Muscle of back (tissue), 13 donors: ENCODE measurements at places on chromosomes 4 and X.

DNA sequence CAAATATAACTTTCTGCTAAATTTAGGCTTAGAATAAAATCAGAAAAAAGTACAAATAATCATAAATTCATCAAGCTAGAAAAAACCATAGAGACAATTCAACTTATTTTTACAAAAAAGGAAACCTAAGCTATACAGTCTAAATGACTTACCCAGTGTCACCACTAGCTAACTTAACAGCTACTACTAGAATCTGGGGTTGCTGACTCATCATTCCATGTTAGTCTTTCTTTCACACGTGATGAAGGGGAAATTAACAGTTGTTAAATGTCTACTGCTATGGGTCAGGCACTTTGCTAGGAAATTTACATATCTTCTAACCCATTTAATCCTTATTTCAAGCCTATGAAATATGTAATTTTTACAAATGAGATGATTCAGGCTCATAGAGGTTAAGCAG is 349.3 kb upstream of the GALNT7 start:
- no peak for DNase-seq

- no peak for DNase-seq
Observed at GRCh38 chr4:80412322-80412721, 76.8 kb downstream of the CFAP299 start.

DNA sequence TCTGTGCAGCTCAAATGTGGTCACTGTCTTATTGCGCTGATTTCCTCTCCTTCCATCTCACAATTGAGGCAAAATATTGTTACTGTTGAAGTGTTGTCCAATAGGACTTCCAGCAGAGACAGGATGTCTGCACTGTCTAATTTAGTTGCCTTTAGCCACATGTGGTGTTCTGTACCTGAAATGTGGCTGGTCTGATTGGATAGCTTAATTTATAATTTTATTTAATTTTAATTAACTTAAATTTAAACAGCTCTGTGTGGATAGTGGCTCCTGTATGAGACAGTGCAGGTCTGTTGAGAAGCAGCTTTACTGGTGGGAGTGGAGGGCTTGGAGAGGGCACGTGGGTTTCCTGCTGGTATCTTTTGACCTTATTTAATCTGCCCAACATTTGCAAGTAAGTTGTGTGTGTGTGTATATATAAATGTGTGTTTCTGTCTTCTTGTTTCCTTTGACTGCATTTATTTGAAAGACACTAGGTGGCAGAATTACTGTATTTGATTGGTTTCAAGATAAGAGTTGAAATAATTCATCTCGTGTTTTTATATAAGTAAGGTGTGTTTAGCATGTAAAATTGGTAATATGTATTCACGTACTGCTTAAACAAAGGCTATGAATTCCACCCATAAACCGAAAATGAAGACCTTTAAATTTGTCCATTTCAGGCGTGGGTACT is 55.3 kb upstream of the MSANTD1 start:
- no peak for DNase-seq

GRCh38 chr4:126766241-126766640 is 866.5 kb upstream of the INTU start:
- DNase-seq = peak; percentile 83

GRCh38 chr4:172686021-172686420 is 482.6 kb upstream of the GALNT7 start:
- DNase-seq = no peak

GRCh38 chr4:56843421-56843899 is 22.0 kb upstream of the SPINK2 start:
- no peak for DNase-seq

- no peak for DNase-seq
Observed at GRCh38 chr4:120520761-120521160, 401.8 kb downstream of the PRDM5 start.

- DNase-seq = no peak
Observed at GRCh38 chrX:10054396-10054795, 87.2 kb downstream of the CLDN34 start.

DNA sequence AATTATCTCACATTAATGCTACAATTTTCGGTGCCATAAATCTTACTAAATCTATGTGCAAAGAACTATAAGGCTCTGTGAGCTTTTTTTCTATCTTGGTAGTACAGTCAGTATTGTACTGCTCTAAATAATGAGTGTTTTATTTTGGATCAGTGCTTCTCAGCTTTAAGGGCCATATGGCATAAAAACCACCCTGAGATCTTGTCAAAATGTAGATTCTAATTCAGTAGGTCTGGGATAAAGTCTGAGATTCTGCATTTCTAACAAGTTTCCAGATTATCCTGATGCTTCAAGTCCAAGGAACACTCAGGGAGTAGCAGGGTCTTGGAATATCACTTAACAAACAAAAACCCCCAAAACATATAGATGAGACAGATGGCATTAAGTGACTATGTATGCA is 486.5 kb downstream of the GRXCR1 start:
- DNase-seq = no peak

- DNase-seq = peak; percentile 88
Observed at GRCh38 chr4:111641813-111642579, 503.3 kb upstream of the FAM241A start.

- no peak for DNase-seq
Observed at GRCh38 chr4:122701061-122701460, 31.4 kb upstream of the BBS12 start.

DNA sequence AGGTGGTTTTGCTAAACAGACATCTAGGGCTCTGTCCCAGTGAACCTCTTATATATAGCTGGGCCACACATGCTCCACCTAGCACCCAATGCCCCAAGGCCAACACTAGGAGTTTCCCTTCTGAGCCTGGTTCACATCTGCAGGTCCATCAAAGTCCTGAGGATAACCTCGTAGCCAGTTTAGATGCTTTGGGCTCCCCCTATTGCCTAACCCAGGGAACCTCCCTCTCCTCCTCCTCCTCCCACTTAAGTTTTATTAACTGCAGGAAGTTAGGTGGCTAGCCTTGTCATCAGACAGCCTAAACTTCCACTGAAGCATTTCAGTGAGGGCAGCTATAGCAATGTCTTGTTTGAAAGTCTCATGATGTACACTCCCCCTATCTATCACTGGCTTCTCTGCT is 88.0 kb downstream of the GUCY2F start:
- DNase-seq = no peak

GRCh38 chrX:112341598-112341997 is 259.0 kb upstream of the TRPC5 start:
- DNase-seq = peak; percentile 4

GRCh38 chr4:2441393-2442174 is 22.8 kb downstream of the CFAP99 start:
- no peak for DNase-seq

DNA sequence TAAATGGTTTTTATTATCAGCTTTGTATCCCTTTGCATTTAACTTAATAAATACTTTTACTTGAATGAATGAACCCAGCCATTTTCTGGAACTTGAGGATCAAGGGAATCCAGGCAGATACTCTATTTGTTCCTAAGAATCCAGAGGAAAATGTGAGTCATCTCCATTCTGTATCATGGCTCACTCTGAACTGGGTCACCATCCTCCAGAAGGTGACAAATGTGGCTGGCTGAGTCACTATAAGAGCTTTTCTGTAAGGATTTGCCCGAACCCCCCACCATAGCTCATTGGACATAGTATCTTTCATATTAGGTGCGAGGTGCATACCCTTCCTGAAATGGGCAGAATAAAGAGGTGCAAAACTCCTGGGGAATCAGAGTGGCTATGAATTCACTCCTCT is 25.8 kb downstream of the RTL9 start:
- no peak for DNase-seq

- DNase-seq = no peak
Observed at GRCh38 chr4:37956941-37957340, 3.3 kb upstream of the PTTG2 start.

- no peak for DNase-seq
Observed at GRCh38 chrX:35380808-35381700, 417.1 kb upstream of the MAGEB16 start.

- no peak for DNase-seq
Observed at GRCh38 chr4:118331352-118331751, 21.5 kb downstream of the PRSS12 start.

DNA sequence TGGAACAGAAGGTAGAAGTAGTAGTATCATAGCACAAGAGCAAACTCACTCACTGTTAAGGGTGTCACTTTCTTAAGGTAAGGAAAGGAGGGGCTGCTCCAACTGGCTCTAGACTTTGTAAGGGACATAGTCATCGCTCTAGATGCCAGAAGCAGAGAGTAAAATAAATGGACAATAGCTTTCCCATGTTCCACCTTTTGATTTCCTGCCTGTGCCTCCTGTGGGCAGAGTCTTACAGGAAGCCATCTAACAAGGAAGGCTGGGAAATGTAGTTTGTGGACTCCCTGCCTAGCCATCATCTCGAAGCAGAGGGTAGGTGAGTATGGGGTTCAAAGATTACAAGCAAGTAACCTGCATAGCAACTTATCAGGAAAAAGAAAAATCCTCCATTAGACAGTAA is 1.7 kb upstream of the METTL14 start:
- no peak for DNase-seq
